ENCODE measurements at places on chromosomes 11 and 22.

DNA sequence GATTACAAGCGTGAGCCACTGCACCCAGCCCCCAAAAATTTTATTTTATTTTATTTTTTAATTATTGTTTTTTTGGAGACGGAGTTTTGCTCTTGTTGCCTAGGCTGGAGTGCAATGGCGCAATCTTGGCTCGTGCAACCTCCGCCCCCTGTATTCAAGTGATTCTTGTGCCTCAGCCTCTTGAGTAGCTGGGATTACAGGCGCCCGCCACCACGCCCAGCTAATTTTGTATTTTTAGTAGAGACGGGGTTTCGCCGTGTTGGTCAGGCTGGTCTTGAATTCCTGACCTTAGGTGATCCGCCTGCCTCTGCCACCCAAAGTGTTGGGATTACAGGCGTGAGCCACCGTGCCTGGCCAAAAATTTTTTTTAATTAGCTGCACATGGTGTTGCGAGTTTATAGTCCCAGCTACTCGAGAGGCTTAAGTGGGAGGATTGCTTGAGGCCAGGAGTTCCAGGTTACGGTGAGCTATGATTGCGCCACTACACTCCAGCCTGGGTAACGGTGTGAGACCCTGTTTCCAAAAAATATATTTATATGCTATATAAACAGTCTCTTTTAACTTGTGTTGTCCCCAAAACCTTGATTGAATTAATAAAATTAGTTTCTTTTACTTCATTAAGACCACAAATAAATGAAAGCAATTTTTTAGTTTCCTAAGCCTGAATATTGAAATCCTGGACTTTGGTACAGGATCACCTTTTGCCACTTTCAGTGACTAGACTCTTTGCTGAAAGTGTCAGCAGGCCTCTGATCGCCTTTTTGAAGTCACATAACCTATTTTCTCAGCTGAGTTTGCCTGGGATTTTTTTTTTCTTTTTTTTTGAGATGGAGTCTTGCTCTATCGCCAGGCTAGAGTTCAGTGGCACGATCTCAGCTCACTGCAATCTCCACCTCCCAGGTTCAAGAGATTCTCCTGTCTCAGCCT lies 16.2 kb downstream of the ATG13 start:
- DNase-seq: no peak

DNA sequence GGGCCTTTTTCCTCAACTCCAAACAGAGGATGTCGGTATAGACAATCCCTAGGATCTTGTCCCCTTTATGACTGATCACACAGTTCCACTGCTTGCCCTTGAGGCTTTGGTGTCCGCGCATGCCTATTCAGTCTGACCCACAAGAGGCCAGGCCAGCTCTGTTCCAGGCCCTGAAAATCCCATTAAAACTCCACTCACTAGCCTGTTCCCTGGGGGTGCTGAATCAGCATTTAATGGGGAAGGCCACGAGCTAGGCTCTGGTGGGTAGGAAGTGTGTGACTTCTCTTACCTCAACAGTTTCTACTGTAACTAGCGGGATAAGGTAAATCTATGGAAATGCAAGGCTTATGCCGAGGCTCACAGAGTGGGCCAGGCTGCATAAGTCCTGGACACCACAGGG lies 117.7 kb downstream of the PTPRJ start:
- DNase-seq: no peak

- DNase-seq: no peak
Observed at GRCh38 chr11:82810738-82811137, 77.1 kb upstream of the FAM181B start.

DNA sequence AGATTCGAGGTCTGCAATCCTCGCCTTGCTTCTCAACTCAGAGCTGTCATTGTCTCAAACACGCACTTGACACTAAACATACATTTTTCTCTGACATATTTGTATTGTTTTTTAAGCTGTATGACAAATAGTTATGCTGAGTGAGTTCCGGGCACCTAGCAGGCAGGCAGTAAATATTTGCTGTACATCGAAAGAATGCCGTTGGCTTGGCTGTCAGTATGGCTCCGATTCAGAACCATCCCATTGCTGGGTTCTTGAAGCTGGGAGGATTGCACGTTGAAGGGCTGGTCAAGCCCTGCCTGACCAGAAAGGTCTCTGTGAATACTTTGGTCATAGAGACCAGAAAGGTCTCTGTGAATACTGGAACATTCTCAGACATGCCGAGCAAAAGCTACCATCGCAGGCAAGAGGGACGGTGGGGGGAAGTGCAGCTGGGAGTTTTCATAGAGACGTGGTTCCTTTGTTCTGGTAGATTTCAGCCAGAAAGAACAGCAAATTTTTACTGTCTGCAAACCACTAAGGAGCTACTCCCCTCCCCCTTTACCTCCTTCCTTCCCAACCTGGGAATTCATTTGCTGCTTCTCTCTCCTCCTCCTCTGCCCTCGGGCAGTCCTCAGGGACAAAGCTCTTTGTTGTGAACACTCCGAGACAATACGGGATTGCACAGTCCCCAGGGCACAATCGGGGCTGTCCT lies 202.2 kb upstream of the SORL1-AS1 start:
- no peak for DNase-seq

- no peak for DNase-seq
Observed at GRCh38 chr11:108402241-108402640, 65.1 kb downstream of the C11orf65 start.

GRCh38 chr11:125871391-125872137 lies 15.9 kb upstream of the HYLS1 start:
- peak; percentile 43 for DNase-seq

DNA sequence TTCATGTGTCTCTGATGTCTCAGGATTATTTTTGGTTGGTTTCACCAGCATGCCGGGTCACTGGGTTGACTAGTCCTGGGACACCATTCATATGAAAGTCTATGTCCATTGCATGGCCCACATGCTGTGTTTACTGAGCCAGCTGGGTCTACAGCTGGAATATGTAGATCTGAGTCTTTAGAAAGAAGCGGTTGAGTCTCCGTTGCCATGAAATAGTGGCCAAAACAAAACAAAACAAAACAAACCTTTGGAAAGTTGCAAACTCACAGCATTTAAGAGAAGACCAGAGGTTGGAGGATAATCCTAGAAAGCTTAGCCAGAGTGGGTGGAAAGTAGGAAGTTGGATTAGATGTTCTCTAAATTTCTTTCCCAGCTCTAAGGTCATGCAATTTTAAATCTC lies 191.8 kb upstream of the NTM start:
- DNase-seq: no peak

DNA sequence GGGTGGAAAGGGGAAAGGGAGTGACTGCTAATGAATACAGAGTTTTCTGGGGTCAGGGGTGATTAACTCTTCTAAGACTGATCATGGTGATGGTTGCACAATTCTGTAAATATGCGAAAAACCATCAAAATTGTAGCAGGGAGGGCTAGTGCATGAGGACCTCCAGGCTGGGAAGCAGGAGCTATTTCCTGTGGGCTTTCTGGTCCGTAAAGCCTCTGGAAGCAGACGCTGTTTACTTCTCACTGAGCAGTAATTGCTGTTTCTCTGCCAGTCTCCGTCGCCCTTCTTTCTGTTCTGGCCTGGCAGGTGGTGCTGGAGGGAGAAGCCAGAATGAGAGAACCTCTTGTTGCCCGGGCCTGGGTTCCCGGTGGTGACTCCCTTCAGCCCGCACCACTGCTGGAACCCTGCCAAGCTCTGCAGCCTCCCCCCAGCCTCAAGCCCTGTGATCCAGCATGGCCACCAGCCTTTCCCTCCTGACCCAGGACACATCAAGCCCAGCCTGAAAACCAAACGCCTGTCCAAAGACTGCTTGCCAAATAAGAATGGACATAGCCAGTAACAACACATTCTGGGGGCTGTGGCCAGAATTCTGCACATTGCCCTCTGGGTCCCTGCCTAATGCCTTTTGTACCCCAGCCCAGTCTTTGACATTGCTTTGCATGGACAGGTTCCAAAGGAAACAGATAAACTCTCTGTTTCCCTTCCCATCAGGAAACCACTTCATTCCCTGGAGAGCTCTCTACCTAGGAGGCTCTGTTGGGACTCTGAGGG lies 201.0 kb upstream of the NAV2 start:
- DNase-seq: peak; percentile 78

DNA sequence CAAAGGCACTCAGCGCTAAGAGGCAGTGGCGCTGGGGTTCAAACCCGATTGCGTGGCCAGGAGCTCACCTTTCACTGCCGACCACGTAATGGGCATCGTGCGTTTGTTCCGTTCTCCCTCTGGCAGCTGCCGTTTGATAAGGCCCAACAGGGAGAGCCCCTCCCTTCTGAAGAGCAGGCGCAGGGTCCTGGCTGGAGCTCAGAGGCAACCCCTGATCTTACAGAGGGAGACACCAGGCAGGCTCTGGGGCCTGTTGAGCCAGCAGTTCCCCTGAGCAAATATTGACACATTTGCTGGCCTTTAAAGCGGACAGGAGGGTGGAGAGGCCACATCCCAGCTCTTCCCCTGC lies 11.7 kb upstream of the C1QTNF6 start:
- DNase-seq: peak; percentile 36

GRCh38 chr11:124499711-124500110 lies 43.7 kb downstream of the OR8B12 start:
- no peak for DNase-seq

Measured in NCI-H1105 (cell line).